ENCODE measurements at places on chromosomes 4 and X.

DNA sequence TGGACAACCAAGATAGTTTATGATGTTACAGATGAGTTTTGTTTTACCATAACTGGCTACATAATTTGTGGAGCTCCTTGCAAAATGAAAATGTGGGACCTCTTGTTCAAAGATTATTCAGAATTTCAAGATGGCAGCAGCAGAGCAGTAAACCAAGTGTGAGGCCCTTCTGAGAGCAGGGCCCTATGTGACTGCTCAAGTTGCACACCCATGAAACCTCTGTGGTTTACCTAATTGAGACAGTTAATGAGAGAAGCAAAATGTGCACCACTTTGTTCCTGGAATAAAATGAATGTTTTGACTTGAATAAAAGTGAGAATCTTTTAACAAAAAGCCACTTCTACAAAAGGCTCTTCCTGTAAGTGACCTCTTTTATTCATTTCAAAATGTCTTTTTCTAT lies 519.2 kb downstream of the RPA4 start:
- DNase-seq, result no peak

DNA sequence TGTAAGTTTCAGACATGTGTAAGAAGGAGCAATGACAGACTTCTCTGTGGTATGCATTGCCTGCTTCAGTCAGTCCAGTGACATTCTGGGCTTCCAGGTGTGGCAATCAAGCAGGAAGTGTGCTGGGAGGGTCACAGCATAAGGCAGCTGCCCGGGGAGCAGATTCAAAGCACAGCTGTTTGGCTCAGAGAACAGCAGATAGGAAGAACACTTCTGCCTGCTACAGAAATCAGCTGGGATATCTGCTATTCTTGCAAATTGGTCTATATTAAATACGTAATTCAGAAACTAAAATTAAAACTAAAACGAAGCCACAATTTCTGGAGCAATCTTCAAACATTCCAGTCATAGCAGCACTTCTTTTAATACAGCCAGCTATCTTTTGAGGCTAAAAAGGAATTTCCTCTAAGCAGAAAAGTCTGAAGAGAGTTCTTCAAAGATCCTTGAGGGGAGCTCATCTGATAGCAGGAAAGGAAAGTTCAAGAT lies 47.5 kb upstream of the GALNT7 start:
- DNase-seq, result no peak

DNA sequence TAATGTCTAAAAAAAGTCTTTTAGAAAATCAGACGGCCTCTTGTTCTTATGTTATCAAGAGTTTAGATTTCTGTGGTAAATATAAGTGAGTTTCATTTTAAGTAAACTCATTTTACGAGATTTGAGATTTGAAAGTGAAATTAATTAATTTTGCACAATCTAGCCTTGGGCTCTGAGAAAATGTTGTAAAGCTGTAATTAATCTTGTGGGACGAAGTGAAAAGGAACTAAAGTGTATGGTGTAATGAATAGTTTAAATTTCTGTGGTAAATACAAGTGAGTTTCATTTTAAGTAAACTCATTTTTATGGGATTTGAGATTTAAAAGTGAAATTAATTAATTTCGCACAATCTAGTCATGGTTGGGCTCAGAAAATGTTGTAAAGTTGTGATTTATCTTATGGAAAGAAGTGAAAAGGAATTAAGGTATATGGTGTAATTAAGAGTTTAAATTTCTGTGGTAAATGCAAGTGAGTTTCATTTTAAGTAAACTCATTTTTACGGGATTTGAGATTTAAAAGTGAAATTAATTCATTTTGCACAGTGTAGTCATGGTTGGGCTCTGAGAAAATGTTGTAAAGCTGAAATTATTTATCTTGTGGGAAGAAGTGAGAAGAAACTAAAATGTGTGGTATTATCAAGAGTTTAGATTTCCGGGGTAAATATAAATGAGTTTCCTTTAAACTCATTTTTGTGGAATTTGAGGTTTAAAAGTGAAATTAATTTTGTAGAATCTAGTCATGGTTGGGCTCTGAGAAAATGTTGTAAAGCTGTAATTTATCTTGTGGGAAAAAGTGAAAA lies 1.6 kb downstream of the SCML1 start:
- no peak for DNase-seq

DNA sequence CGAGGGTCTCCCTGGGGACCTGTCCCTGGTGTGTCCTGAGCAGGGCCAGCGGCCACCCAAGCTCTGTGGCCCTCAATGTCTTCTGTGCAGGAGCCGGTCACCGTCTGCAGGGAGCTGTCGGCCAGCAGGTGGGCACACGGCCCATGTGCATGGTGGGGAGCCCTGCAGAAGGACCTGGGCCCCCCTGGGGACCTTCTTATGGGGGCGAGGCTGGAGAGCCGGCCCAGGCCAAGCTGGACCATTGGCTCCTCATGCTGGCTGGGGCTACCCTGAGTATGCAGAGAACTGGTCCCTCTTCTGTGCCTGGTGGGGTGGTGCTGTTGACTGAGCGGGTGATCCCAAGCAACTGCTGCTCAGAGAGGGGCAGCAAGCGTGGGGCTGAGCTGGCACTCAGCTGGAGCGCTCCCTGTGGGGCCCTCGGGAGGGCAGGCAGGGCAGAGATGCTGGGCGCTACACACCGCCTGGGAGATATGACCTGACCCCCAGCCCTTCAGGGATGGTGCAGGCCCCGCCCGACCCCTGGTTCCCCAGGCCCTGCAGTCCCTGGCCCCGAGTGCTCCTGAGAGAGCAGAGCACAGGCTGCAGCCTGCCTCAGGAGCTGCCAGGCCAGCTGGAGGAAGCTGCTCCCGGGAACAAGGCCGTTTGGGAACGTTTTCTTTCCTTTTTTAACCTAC lies 14.8 kb downstream of the NAT8L start:
- DNase-seq, result no peak

DNA sequence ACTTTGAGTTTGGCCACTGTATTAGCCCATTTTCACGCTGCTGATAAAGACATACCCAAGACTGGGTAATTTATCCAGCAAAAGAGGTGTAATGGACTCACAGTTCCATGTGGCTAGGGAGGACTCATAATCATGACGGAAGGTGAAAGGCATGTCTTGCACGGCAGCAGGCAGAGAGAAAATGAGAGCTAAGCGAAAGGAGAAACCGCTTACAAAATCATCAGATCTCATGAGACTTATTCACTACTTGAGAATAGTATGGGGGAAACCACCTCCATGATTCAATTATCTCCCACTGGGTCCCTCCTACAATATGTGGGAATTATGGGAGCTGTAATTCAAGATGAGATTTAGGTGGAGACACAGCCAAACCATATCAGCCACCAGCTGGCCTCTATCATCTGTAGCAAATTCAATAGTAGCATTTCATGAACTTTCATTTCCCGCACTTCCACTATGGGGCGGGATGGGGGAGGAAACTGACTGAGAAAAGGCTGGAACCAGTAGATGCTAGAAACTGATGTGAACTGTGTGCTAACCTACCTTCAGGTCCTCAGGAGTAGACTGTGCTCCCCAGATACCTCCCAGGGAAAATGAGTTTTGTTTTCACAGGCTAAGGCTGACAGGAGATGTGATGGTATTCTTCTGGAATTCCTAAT lies 35.3 kb upstream of the LGI2 start:
- no peak for DNase-seq

DNA sequence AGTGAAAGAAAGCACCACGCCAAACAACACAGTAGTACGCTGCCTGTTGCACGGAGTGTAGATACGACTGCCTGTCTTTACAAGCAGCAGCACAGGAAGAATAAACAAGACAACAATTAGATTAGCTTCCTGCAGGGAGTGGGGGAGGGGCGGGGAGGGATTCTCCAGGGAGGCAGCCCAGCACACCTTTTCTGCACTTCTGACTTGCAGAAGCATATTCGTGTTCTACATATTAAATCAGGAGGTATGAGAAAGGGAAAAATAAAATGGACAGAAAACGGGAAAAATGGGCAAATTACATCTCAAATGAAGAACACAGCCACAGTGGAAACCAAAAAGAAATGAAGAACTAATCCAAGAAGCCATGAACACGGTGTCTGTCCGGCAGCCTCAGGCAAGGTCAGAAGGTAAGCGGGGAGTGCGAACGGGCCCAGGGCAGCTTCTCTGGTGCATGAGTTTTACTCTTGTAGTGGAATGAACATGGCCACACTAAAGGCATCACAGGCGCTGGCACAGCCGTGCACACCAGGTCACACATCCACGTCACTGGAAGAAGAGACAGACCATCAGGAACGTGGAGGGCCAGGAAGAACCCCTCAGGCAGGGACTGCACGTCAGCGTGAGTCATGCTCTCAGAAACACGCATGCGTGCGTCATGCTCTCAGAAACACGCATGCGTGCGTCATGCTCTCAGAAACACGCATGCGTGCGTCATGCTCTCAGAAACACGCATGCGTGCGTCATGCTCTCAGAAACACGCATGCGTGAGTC lies 20.1 kb upstream of the ADRA2C start:
- DNase-seq, result no peak

GRCh38 chrX:12770440-12770839 lies 20.8 kb upstream of the PRPS2 start:
- no peak for DNase-seq

GRCh38 chrX:30693999-30694650 lies 40.9 kb downstream of the GK start:
- no peak for DNase-seq

DNA sequence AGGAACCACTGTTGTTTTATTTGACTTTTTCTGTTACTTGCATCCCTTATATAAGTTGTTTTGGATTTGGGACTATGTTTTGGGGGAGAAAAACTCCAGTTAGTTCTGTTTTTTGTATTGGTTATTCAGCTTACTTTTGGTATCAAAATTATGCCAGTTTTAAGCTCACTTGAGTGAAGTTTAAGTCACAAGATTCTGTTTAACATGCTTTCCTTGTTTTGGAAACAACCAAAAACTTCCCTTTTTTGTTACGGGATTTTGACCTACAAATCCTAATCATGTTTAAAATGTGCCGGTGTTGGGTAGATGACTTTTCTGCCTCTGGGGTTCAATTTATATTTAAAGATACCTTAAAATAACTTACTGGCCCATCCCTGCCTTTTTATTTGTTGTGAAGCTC lies 36.0 kb downstream of the CCNI start:
- no peak for DNase-seq

DNA sequence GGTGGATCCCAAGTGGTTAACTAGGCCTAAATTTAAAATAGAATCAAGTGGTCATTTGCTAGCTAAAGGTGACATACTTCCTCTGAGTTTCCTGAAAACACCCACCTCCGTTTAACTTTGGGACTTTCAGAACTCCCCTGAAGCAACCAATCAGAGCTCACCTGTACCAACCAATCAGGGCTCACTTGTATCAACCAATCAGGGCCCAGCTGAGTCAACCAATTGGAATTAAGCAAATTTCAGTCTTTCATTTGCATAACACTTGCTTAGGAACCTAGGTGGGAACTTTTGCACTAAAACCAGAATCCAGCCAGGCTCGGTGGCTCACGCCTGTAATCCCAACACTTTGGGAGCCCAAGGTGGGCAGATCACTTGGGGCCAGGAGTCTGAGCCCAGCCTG lies 15.9 kb downstream of the GPC4 start:
- no peak for DNase-seq

- DNase-seq, result no peak
Measured at GRCh38 chrX:39258331-39258730, 457.1 kb downstream of the MID1IP1 start.

GRCh38 chr4:169229571-169230028 lies 41.2 kb downstream of the SH3RF1 start:
- no peak for DNase-seq
